ENCODE measurements at places on chromosomes 1 and 21.
A peak's percentile ranks its signal among the peaks of the same experiment; 100 is the strongest.

GRCh38 chr1:44040846-44041245 is 9.6 kb upstream of the SLC6A9 start:
- DNase-seq = no peak

DNA sequence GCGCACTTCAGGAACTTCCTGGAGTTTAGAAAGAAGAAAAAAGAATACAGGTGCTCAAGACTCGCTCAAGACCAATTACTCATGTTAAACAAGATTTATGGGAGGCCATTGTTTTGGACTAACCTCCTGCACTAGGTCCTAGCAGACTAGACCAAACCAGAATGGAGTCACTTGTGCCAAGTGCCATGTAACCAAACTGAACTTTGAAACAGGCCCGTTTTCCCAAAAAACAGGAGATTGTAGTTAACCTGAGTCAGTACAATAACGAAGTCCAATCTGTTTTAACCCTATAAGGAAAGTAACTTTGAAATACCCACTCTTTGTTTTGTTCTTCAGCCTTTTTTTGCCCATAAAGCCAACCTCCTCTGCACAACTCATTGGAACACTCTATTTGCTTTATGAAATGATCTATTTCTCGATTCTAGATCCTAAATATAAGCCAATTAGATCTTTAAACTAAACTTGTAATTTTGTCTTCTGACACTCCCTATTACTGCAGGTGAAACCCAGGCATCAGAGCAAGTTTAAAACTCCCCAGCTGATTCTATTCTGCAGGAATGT is 695 bp upstream of the NTPCR start:
- no peak for DNase-seq

DNA sequence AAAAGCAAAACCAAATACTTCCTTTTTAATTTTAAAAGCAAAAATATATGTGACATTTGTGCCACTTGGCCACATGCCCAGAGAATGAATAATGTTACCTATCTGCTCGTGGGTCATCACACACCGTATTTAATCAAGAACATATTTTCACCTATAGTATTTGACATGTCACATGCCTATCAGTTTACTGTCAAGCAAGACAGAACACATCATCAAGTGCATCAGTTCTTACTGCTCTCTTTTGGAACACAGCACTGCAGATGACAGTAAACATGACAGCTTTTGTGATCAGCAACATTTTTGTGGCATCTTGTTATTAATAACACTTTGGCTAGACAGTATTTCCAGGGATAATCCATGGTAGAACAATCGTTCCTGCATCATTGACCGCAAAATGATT is 134.4 kb downstream of the LRRC7 start:
- DNase-seq = no peak

- DNase-seq = no peak
Measured at GRCh38 chr1:112515311-112516009, 6.7 kb downstream of the WNT2B start.

GRCh38 chr1:61273167-61273705 is 190.9 kb downstream of the NFIA start:
- DNase-seq = no peak

DNA sequence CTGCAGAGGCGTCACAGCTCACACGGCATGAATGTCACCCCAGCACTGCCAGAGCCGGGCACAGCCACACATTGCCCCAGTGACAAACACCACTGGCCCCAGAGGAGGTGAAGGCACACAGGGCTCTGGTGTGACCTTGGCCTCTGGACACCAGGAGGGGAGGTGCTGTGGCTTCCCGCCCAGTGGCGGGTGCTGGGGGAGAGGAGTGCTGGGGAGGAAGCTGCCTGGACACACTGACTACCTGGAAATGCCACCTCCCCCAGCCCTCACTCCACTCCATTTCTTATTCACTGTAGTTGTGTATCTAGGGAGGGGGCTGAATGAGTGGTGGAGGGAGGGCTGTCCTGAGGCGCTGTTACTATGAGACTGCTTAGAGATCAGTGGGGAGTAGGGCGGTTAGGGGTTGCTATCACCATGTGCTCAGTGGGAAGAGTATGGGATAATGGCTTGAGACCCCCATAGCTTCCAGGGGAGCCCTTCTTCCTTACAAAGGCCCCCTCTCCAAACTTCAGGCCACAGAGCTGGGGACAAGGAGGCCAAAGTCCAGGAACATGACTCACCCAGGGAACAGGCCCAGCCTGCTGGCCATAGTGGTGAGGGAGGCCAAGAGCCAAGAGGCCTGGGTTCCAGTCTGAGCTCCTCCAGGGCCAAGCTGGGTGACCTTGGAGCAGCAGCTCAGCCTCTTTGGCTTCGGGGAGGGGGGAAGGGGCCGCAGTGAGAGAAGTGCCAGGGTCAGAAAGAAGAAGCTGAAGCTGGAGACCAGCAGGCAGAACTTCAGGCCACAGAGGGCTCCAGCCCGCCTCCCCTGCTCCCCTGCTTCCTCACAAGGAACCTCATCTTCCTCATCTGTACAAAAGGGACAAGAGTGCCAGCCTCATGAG is 40.1 kb downstream of the AHDC1 start:
- no peak for DNase-seq

DNA sequence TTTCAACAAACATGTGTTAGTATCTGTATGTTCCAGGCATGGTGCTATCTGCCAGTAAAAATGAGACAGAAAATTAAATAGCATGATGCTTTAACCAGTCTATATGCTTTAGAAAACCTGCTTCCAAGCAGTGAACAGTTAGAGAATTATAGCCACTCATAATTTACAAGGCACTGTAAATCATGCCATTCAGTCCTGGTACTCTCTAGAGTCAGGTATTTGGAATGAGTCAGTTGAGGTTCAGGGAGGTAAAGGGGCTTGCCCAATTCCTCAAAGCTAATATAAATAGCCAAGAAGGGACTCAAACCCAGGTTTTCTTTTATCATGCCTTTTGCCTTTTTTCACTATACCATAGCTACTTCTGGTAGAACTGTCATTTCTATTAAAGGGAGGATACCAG is 184.4 kb downstream of the NFIA start:
- no peak for DNase-seq

- no peak for DNase-seq
Measured at GRCh38 chr1:241172486-241172885, 184.5 kb downstream of the RGS7 start.

GRCh38 chr1:6922096-6922931 is 137.1 kb downstream of the CAMTA1 start:
- no peak for DNase-seq

DNA sequence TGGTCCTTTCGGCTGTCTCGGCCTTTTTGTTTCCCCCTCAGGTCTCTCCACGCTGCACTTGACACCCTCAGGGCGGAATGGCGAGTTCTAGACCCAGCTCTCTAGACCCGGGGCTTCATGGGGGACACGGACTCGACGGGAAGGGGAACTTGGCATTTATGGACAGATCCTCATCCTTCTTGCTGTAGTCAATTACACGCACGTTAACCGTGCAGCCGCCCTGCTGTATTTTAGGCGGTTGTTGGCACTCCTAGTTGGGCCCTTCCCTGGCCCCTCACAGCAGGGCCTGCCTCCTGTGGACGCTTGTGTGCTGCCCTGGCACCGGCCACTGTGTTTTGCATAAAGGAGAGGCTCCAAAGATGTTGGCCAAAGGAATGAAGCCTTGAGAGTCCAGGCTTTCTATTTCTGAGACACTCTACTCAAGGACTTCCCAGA is 558 bp upstream of the BTG3 start:
- peak; percentile 20 for DNase-seq

GRCh38 chr1:215064327-215064726 is 18.2 kb upstream of the KCNK2 start:
- no peak for DNase-seq

GRCh38 chr1:236736761-236737160 is 50.5 kb downstream of the ACTN2 start:
- DNase-seq = no peak

DNA sequence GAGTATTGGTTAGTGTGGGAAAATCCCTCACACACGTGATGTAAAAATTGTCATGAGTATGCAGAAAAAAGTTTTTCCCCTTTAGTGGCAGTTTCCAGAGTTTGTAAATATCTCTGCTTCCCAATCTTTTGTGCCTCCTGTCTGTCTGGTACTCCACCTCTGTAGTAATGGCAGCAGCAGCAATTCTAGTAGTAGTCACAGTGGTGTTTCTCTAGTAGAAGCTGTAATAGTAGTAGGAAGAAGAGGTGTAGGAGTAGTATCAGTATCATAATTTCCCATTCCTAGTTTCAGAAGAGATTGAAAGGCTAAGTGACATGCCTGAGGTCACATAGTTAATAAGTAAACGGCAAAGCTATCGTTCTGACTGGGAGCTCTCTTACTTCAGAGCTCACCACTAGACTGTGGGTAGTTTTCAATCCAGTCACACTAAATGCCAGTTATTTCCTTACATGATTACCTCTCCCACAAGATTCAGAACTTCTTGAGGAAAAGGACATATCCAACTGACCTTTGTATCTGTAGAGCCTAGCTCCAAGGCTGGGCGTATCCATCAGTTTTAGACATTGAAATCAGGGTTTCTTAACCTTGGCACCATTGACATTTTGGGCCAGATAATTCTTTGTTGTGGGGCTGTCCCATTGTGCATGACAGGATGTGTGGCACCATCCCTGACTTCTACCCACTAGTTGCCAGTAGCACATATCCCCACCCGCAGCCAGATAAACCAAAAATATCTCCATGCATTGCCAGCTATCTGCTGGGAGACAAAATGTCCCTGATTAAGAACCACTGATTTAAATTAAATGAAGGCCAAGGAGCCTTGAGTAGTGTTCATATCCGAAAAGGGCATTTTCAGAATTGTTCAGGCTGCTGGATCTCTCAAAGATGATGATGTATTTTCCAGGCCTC is 135.9 kb downstream of the FGGY start:
- DNase-seq = no peak

GRCh38 chr1:202278751-202279150 is 63.0 kb downstream of the UBE2T start:
- no peak for DNase-seq

DNA sequence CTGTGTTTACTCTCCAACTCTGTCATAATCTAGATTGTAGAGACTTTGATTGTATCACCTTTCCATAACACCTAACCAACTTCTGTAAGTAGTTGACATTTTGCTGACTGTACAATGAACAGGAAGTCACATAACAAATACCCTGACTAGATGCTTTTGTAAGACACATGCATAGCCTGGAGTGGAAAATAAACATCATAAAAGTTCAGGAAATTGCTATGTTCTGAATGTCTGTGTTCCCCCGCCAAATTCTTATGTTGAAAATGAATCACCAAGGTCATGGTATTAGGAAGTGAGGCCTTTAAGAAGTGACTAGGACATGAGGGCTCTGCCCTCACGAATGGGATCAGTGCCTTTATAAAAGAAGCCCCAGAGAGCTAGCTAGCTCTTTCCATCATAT is 40.4 kb upstream of the ZSWIM5 start:
- DNase-seq = peak; percentile 3

- no peak for DNase-seq
Measured at GRCh38 chr1:53575141-53575954, 116.1 kb downstream of the DMRTB1 start.

GRCh38 chr1:70737125-70737524 is 310.5 kb downstream of the PTGER3 start:
- DNase-seq = no peak

GRCh38 chr1:28173980-28174297 is 2.6 kb downstream of the PTAFR start:
- DNase-seq = no peak

DNA sequence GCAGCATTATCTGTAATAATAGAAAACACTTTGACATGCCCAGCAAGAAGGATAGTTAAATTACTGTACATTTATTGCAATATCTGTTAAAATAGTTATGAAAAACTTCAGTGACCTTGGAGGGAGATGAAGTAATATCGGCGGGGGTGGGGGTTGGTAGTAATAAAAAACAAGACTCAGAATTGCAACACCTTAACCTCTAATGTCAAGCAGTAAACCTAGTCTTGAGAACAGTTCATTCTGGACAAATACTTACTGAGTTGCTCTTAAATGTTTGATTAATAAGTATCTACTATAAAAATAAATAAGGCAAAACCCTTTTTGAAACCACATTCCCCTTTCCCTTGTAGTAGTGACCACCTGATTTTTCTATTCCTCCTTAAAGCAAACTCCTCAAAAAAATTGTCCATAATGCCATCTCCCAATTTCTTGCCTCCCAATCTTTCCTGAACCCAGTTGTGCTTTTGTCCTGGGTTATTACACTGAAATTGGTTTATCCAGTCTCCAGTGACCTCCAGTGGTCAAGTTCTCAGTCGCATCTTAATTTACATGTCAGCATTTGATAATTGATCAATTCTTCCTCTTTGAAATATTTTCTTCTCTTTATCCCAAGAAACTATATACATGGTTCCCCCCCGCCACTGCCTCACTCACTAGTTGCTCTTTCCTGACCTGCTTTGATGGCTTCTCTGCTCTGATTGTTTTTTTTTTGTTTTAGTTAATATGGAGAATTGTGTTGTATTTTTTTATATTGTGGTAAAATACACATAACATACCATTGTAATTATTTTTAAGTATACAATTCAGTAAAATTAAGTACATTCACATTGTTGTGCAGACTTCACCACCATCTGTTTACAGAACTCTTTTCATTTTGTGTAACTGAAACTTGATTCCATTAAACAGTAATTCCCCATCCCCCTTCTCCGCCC is 36.8 kb downstream of the RAP1A start:
- no peak for DNase-seq

GRCh38 chr1:81230983-81231728 is 569.6 kb upstream of the ADGRL2 start:
- DNase-seq = no peak

GRCh38 chr1:87180682-87181081 is 148.0 kb upstream of the LMO4 start:
- no peak for DNase-seq

GRCh38 chr1:1330366-1331067 is 563 bp upstream of the TAS1R3 start:
- DNase-seq = no peak

GRCh38 chr21:45899317-45900033 is 82.1 kb upstream of the COL6A1 start:
- no peak for DNase-seq

- no peak for DNase-seq
Measured at GRCh38 chr1:43206600-43207228, 34.6 kb downstream of the CFAP57 start.
